DMS79 treated with DMSO at 0.1 percent for 48 hours (cell line): ENCODE measurements at places on chromosomes 1 and 21.

- no peak for DNase-seq
Observed at GRCh38 chr1:170536924-170537551, 5.1 kb downstream of the GORAB start.

DNA sequence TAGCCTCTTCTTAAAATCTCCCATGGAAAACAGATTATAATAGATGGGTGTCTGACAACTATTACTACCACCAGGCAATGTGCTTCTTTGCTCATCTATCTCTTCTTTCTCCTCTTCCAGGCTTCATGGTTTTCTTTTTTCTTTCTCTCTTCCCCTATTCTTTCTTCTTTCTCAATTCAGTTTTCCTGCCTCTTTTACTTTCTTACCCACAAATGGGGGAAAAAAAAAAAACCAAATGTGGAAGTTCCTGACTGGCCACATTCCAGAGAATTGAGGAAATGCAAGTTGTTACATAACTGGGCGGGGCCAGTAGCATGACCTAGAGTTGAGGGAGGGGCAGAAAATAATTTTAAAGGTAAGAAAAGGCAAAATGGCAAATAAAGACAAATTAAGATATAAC lies 10.9 kb upstream of the SMG7 start:
- DNase-seq, result no peak

- DNase-seq, result no peak
Observed at GRCh38 chr1:60262701-60263100, 189.1 kb upstream of the C1orf87 start.

GRCh38 chr1:198651650-198652400 lies 13.0 kb downstream of the PTPRC start:
- DNase-seq, result no peak

GRCh38 chr1:101849356-101849755 lies 147.4 kb downstream of the OLFM3 start:
- DNase-seq, result no peak
